ENCODE measurements at places on chromosomes 1 and 21.

GRCh38 chr1:65362545-65362944 is 53.2 kb downstream of the DNAJC6 start:
- no peak for DNase-seq

- no peak for DNase-seq
Observed at GRCh38 chr1:84613026-84613425, 38.8 kb upstream of the CTBS start.

DNA sequence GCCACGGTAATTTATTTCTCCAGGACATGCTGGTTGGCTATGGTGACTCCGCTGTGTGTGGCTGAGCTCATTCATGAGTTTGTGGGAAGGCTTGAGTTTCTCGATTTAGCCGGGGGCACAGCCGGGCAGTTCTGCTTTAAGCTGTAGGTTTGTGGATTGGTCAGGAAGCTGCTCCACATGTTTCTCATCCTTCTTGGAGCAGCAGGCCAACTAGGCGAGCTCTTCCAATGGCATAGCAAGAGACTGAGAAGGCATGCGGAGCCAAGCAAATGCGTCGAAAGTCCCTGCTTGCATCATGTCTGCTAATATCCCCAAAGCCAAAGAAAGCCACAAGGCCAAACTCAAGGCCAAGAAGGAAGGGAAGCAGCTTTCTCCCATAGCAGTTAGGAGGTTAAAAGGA is 71.6 kb upstream of the GREM2 start:
- no peak for DNase-seq

DNA sequence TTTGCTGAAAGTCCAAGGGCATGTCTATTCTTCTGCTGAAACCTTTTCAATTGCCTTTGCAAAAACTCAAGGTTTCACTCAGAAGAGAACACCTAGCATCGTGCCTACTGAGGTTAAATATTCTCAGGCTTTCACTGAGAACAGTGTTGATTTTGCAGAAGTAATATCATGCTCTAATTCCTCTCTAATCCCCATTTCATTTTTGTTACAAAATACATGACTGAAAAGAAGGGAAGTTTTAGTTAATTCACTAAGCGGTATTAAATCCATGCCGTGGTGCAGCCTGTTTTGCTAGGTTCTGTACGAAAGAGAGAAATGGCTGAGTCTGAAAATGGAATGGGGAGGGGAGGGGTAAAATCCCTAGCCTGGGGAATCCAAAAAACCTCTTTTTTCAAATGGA is 163.2 kb upstream of the CAMK1G start:
- DNase-seq, result no peak

GRCh38 chr1:78146205-78146771 is 100.5 kb downstream of the GIPC2 start:
- no peak for DNase-seq

- DNase-seq, result no peak
Observed at GRCh38 chr1:161092621-161093028, 3.3 kb upstream of the NECTIN4 start.

DNA sequence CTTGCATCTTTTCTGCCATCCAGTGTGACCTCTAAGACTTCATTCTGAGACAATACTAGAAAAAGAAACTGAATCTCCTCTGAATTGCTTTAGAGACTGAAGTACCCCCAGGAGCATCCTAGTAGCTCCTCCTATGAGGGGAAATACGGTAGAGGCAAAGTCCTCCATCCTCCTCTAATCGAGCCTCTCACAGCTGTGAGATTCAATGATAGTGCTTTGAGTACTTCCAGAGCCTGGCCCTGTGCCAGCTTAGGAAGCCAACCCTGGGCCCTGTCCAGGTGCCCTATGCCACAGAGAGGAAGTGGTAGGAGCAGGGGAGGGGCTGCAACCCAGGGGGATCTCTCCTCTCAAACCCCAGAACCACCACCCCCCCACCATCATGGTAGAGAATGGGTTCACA is 10.7 kb downstream of the RORC start:
- no peak for DNase-seq

DNA sequence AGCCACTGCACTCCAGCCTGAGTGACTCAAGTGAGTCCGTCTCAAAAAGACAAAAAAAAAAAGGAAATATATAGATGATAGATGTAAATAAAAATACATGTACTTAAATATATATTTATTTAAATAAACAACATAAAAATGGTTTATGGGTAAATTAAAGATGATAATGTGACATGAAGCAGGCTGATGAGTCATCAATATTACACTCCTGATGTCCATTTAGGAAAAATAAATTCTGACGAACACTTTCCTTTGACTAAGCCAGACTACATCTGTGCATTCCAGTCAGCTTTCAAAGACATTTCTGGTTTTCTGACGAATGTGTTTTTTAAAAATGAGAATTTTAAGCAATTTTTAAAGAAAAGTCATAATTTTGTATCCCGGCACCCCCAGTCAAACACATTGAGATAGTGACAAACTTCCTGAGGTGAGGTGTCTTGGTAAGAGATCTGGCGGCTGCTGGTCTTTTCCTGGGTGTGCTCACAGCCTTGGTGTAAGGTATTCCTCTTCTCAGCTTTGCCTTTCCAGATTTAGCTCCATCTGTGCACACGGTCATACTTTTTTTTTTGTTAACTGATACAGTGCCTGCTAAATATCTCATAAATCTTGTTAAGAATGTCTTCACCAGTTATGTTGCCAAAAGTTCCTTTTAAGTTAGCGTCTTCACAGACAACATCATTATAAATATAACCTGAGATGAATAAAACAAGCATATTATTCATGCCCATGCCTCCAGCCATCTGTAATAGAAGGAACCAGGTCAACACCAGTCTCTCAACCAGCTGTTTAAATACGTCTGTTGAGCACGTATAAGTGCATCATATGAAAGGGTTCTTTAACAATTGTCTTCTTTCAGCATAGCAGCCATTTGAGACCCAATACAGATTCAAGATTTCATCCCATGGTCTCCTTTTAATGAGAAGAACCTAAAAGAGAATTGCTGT is 214.5 kb upstream of the PLD5 start:
- DNase-seq, result no peak

GRCh38 chr1:5623399-5623798 is 368.8 kb downstream of the NPHP4 start:
- no peak for DNase-seq

DNA sequence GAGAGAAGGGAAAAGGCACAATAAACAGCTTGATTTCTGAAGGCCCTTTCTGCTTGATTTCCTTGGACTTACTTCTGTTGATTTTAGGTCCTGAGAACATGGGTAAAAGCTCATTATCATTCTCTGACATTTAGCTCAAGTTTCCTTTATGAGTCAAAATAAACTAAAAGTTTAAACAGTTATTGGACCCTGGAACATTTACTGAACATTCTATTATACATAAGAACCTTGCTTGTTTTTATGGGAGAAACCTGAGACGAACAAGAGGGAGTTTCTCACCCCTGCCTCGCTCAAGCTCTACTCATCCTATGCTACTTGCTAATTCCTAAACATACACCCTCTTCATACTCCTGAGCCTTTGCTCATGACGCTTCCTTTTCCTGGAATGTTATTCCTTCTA is 538.3 kb upstream of the PKN2 start:
- no peak for DNase-seq

GRCh38 chr1:109490029-109490933 is 3.6 kb upstream of the CYB561D1 start:
- peak; percentile 58 for DNase-seq

DNA sequence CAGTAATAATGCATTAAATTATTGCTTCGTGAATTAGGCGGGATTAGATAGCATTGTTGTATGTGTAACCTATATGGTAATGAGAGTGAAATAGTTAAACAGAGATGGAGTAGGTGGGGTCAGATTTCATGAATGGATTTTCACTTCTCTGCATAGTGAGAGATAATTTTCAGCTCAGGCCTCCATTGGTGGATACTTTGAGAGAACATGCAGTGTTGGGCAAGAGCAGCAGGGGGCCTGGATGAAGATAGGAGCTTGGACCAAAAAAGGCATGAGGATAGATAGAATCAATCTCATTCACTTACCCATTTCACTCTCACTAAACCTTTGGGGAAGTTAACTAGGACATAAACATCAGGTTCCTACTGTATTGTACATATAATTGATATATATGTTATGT is 39.5 kb upstream of the C1orf87 start:
- DNase-seq, result no peak

DNA sequence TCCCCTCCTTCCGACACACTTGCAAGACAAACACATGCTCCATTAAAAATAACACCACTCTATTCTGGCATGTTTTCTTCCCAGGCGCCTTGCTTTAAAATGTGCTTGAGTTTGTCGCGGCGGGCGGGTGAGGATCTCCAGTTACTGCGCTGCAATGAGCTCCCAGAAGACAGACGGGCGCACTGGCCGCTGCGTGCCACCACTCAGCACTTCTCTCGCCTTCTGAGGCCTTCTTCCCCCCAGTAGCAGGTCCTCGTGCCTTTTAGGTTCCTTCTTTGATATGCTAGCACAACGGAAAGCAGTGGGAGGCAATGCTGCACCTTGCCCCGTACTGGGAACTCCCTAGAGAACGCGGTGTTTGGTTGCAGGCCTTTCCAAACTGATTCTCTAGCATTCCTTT is 279.5 kb upstream of the NR5A2 start:
- DNase-seq, result no peak

- DNase-seq, result no peak
Observed at GRCh38 chr1:91585982-91586381, 85.3 kb downstream of the CDC7 start.

GRCh38 chr1:53249706-53250105 is 11.4 kb upstream of the MAGOH start:
- DNase-seq, result no peak

GRCh38 chr1:156741481-156741983 is 644 bp upstream of the MRPL24 start:
- no peak for DNase-seq

DNA sequence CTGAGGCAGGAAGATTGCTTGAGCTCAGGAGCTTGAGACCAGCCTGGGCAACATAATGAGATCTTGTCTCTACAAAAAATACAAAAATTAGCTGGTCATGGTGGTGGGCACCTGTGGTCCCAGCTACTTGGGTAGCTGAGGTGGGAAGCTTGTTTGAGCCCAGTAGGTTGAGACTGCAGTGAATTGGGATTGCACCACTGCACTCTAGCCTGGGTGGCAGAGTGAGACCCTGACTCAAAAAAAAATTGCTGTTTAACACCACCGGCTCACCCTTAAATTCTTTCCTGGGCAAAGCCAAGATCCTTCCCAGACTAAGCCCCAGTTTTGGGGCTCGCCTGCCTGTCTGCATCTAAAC is 6.6 kb upstream of the NSUN4 start:
- DNase-seq, result no peak

DNA sequence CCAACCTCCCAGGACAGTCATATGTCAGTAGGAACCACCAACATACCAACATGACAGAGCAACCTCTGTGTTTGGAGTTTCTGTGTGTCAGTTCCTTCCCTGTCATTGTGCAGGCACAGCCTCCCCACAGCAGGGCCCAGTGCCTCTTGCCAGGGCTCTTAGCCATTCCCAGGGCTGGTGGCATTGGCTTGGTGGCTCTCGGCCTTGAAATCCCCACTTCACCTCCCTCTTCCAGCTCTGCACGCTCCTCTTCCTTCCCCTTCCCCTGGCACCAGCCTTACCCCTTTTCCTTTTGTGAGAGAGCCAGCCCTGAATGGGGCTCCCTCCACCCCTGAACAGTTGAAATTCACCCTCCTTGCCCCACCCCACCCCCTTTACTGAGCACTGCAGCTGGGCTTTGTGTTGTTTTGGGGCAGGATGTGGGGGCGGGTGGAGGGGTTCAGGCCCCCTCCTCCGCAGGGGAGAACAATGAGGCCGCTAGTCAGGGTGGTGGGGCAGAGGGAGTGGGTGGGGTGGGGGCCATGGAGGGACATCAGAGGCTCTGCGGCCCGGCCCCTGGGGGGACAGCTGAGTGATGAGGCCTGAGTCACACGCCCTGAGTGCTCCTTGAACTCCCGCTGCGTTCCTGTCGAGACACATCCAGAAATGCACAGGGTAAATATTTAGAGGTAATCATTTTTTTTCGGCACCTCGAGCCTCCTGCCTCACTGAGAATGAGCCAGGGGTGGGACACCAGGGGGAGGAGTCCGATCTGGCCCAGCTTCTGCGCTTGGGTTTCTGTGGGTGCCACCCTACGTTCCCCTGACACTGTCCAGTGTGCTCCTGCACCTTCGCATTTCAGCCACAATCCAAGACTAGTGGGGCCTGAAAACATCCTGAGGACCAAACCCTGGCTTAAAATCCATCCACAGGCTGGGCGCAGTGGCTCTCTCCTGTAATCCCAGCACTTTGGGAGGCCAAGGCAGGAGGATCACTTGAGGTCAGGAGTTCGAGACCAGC is 28.6 kb downstream of the LGR6 start:
- no peak for DNase-seq

GRCh38 chr1:90621986-90622385 is 95.1 kb downstream of the BARHL2 start:
- no peak for DNase-seq

DNA sequence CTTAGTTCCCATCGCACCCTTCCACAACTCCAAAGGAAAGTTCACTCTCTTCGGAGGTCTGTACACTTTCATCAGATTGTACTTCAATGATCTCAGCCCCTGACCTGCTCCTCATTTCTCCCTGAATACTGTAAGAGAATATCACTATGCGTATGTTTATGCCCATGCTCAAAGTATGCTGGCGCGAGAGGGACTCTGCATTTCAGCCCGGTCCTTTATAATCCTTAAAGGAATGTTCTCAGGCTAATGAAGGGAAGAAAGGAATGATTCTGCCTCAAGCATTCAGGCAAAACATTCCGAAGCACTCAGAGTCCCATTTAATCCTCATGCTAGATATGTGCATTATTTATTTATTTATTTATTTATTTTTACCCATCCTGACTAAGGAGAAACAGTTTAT is 76.8 kb downstream of the PLD5 start:
- no peak for DNase-seq

GRCh38 chr1:204107892-204108291 is 35.0 kb downstream of the SOX13 start:
- DNase-seq, result no peak

DNA sequence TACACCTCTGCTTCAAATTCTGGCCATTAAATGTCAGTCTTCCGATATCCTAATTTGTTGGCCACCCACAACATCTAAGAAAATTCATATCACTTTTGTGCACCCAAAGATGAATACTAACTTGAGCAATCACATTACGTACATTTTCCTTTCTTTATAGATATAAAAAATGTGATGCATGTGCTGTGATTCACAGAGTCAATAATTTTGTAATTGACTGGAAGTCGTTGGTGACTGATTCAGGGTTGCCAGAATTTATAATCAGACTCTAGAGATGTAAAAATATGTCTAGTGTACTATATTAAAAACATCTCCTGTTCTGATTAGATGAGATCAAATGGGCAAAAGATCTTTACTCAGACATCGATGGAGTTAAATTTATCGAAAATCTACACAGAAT is 150.0 kb upstream of the KCTD3 start:
- DNase-seq, result no peak

GRCh38 chr21:25708467-25709065 is 26.1 kb downstream of the ATP5PF start:
- no peak for DNase-seq

DNA sequence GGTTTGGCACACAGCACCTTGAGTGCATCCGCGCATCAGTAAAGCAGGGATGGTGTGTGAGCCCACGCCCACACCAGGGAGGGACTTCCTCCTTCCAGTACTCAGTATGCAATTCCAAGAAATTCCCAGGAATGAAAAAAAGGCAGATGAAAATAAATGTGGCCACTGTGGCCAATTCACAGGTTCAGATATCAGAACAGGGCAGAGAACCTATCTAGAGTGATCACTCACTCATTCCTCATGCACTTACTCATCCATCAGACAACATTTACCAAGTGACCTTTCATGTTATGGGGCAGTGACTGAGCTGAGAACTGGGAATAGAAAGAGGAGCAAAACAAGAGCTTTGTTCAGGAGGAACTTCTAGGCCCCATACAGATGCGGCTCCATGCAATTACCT is 113.7 kb downstream of the ZSCAN20 start:
- no peak for DNase-seq
